ENCODE measurements at places on chromosomes 6 and 20. TPM values are rescaled to one million over a fixed set of nuclear protein-coding genes. Genes with fewer than 3 reads are reported as not detected.

GRCh38 chr6:28090917-28091586 lies 10.7 kb downstream of the ZNF165 start:
- H3K4me3 ChIP-seq = no peak overlapping the region
- H3K4me1 ChIP-seq = no peaks in the 10 kb centered on the region
- peaks cover 32% of the 10 kb centered on the region for H3K36me3 ChIP-seq
- H3K27ac ChIP-seq = no peak overlapping the region
- H3K27me3 ChIP-seq = no peaks in the 10 kb centered on the region

- H3K4me3 ChIP-seq = no peak overlapping the region
- H3K4me1 ChIP-seq = no peaks in the 10 kb centered on the region
- no peak overlapping the region for H3K27ac ChIP-seq
- H3K36me3 ChIP-seq = no peaks in the 10 kb centered on the region
Measured at GRCh38 chr6:137297887-137298286, 78.7 kb upstream of the IFNGR1 start.

GRCh38 chr20:5030348-5031205 lies 29.3 kb upstream of the SLC23A2 start:
- no peak overlapping the region for H3K27ac ChIP-seq
- H3K27me3 ChIP-seq = no peaks in the 10 kb centered on the region
- no peaks in the 10 kb centered on the region for H3K4me1 ChIP-seq
- no peak overlapping the region for H3K4me3 ChIP-seq
- DNase-seq = no peak
- H3K36me3 ChIP-seq = no peaks in the 10 kb centered on the region

GRCh38 chr20:45949542-45950329 lies 15.3 kb downstream of the PCIF1 start:
- H3K36me3 ChIP-seq = peaks cover 79% of the 10 kb centered on the region
- no peak overlapping the region for H3K4me3 ChIP-seq
- H3K27me3 ChIP-seq = no peaks in the 10 kb centered on the region
- no peak for DNase-seq
- no peaks in the 10 kb centered on the region for H3K4me1 ChIP-seq
- peak overlapping the region; percentile 8 for H3K27ac ChIP-seq

- H3K4me1 ChIP-seq = peaks cover 21% of the 10 kb centered on the region
- no peaks in the 10 kb centered on the region for H3K27me3 ChIP-seq
- peaks cover 5% of the 10 kb centered on the region for H3K36me3 ChIP-seq
- H3K27ac ChIP-seq = peak overlapping the region; percentile 61
- peak overlapping the region; percentile 36 for H3K4me3 ChIP-seq
Measured at GRCh38 chr6:1334684-1335083, 22.8 kb downstream of the FOXQ1 start.

The FAM8A1 gene
- 11.8 TPM for total RNA-seq

The RAET1L gene
- 2.3 TPM for total RNA-seq

The CALHM6 gene
- total RNA-seq = 1.4 TPM
